Activated naive CD4-positive, alpha-beta T cell (primary cell): ENCODE measurements at places on chromosomes 13 and 19.

- no peak for DNase-seq
These were observed 28.7 kb upstream of the SLC7A10 start for GRCh38 chr19:33254245-33254824.

GRCh38 chr13:78032132-78032531, 113.5 kb upstream of the EDNRB start:
- DNase-seq, result no peak

- DNase-seq, result no peak
These were observed 19.5 kb upstream of the TRPC4 start for GRCh38 chr13:37889102-37889501.

DNA sequence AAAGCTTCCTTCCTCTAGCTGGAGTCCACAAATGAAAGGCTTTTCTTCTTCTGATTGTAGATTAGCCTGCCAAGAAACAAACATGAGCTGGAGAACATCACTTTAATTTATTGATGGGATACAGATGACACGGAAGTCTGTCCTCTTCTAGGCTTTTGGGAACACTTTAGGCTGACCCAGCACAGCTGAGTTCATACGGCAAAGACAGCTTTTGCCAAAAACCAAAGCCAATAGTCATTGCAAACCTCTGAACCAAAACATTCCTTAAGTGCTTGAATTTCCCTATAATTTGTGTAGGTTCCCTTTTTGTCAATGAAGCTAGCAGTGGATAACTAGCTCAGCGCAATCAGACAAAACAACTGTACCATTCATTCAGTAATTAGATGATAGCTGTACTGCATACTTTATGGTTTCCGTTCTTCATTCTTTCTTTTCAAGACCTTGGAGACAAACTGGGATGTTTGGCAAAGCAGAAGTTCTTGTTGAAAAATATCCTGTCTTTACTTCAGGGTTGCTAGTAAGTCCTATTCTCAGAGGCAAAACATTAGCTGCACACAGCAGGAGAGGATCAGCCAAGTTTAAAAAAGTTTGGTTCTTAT, 95.7 kb upstream of the SPRY2 start:
- no peak for DNase-seq

DNA sequence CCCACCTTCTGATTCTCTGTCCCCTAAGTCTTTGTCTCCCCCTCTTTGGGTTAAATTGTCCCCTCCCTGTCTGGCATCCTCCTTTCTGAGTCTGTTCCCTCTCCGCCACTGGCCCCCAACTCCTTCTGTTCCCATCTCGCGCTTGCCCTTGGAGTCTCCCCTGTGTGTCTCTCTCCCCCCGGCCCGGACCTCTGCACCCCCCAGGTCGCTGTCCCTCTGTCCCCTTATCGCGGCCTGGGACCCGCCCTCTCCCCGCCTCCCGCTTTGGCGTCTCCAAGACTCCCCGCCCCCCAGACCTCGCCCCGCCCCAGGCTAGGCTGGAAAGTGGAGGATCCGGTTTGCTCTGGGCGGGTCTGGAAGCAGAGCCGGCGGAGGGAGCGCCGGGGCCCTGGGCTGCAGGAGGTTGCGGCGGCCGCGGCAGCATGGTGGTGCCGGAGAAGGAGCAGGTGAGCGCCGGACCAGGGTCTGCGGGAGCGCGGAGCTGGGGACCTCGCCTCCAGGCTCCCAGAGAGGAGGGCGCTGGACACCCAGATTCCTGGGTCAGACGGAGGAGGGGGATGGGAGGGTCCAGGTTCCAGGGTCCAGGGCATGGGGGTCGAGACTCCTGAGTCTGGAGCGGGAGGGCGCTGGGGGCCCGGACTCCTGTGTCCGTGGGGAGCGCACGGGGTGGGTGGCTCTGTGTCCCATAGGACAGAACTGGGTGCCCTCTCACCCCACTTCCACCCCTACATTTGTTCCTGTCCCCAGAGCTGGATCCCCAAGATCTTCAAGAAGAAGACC, at the start of gene TRPM4:
Gene TRPM4, plus strand, starts transcription at position 348 of the 780 bp plus-strand sequence. Its CDS starts 75 bp downstream, at position 423.
- DNase-seq, result no peak

DNA sequence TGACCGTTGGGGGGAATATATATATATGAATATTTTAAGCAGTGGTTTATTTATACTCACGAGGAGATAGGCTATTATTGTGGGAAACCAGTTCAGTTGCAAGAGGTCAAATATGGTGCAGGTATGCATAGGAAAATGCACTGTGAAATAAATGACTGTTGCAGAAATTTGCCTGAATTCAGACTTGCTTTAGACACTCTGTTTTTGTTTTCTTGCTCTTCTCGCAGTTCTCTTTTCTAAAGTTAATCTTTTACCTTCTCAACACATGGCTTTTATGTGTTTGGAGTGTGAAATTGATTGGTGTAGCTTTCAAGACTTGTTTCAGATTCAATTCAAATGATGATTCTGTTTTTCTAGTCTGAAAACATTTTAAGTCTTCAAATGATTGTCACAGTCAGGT, 109.7 kb downstream of the LRCH1 start:
- DNase-seq, result no peak

- no peak for DNase-seq
These were observed 87.0 kb upstream of the UBL3 start for GRCh38 chr13:29937379-29937778.

- DNase-seq, result no peak
These were observed 15.5 kb upstream of the RABAC1 start for GRCh38 chr19:41974652-41975051.

GRCh38 chr13:23871616-23872220, 17.5 kb downstream of the MIPEP start:
- no peak for DNase-seq

GRCh38 chr13:113855931-113856715, 7.8 kb downstream of the GAS6 start:
- DNase-seq, result no peak

DNA sequence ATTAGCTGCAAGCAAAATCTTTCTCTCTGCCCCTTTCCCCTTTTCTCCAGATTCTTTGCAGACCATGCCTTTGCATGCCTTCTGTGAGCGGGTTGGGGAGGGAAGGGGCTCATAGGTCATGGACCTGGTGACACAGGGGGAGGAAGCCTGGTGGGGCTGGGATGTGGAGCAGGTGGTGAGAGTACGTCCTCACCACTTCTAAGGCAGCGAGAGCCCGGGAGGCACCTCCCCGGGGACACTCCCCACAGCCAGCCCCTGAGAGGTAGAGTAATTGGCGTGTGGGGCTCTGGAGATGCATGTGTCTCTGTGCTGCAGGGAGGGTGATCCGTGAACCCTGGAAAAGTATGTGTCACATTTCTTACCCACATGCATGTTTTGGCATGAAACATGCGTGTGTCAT, 42.5 kb upstream of the EHD2 start:
- no peak for DNase-seq

GRCh38 chr19:46863818-46864629, 3.2 kb downstream of the ARHGAP35 start:
- no peak for DNase-seq

GRCh38 chr19:791567-792305, 5.5 kb upstream of the PTBP1 start:
- no peak for DNase-seq

DNA sequence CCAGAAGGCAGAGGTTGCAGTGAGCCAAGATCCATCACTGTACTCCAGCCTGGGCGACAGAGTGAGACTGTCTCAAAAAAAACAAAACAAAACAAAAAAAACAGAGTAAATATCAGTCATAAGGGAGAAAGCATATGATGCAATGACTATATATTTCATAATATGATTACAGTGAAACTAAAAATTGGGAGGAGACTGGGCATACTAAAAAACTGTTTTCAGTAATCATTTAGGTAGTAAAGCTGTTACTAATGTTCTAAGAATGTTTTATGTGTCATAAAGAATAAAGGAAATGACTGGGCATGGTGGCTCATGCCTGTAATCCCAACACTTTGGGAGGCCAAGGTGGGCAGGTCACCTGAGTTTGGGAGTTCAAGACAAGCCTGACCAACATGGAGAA, 15.9 kb downstream of the ZNF573 start:
- no peak for DNase-seq

DNA sequence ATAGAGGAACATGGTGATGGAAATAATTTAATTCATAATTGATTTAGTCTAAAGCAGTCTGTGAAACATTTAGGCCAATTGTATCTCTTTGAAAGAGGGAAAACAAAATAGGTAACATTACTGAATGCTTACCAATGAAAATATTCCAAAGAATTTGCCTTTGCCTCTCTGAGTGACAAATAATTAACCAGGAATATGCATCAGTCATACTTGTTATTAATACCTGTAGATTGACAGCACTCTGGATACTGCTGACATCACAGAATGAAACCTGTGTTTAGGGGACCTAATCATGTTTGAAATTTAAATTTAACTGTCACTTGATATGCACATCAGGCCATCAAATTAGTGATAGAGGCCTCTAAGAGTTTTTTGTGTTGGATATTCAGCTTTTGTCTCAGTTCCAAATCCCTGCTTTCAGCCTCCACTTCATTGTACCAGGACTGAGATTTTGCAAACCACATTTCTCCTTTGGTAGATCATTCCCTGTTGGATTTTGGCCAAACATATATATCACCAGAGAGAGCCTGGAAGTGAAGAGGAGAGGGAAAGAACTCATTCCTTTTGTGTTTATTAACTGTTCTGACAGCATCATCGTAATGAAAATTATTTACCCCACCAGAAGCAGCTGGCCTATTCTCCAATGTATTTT, 64.8 kb upstream of the KLHL1 start:
- DNase-seq, result no peak

- no peak for DNase-seq
These were observed 56.6 kb upstream of the ABCC4 start for GRCh38 chr13:95357875-95358274.

DNA sequence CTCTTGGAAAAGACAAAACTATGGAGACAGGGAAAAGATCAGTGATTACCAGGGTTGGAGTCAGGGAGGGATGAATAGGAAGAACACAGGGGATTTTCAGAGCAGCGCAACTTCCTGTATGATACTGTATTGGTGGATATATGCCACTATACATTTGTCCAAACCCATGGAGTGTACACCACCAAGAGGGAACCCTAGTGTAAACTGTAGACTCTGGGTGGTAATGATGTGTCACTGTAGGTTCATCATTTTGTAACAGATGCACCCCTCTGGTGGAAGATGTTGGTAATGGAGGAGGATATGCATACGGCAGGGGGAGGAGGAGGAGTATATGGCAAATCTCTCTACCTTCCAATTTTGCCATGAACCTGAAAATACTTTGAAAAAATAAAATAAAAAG, 68.1 kb downstream of the UFM1 start:
- no peak for DNase-seq

- DNase-seq, result no peak
These were observed 210.1 kb upstream of the SPRY2 start for GRCh38 chr13:80550971-80551441.
